NCI-H460 (cell line): ENCODE measurements at places on chromosomes 3 and 15. TPM values are rescaled to one million over a fixed set of nuclear protein-coding genes. Genes with fewer than 3 reads are reported as not detected.

- DNase-seq: no peak
Observed at GRCh38 chr3:195698325-195698646, 22.5 kb upstream of the MUC20 start.

DNA sequence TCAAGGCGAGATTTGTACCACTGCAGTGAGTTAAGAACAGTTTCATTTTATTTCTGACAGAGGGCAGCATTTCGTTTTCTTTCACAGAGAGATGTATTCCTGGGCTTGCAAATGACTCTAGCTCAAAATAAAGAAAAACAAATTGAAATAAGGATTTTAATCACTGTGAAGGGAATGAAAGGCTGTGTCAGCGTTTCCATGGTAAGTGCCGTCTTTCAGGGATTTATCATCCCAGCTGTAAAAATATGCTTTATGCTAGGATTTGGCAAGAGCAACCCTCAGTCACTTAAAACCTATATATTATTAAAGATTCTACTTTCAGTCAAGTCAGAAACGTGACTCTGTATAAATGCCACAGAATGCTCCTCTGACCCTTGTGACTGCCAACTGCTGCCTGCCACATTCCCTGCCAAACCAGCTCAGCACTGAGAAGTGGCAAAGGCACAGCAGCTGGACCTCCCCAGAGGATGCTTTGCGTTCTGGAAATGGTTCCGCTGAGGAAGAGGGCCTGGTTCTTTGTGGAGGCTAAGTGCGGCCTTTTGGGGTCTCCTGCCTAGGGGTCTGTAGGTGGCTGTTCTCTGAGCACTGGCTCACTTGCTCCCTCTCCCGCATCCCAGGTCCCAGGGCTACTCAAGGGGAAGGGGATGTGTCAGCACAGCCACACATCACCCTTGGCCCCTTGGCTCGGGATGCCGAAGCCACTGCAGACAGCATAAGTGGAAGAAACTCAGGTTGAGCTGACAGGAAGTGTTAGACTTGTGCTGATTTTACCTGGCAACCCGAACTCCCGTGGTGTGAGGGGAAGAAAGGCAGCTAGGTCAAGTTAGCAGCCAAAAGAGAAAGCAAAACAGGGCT lies 56.6 kb upstream of the POMGNT2 start:
- peak; percentile 2 for DNase-seq

- DNase-seq: no peak
Observed at GRCh38 chr3:155555479-155556060, 189.3 kb downstream of the PLCH1 start.

DNA sequence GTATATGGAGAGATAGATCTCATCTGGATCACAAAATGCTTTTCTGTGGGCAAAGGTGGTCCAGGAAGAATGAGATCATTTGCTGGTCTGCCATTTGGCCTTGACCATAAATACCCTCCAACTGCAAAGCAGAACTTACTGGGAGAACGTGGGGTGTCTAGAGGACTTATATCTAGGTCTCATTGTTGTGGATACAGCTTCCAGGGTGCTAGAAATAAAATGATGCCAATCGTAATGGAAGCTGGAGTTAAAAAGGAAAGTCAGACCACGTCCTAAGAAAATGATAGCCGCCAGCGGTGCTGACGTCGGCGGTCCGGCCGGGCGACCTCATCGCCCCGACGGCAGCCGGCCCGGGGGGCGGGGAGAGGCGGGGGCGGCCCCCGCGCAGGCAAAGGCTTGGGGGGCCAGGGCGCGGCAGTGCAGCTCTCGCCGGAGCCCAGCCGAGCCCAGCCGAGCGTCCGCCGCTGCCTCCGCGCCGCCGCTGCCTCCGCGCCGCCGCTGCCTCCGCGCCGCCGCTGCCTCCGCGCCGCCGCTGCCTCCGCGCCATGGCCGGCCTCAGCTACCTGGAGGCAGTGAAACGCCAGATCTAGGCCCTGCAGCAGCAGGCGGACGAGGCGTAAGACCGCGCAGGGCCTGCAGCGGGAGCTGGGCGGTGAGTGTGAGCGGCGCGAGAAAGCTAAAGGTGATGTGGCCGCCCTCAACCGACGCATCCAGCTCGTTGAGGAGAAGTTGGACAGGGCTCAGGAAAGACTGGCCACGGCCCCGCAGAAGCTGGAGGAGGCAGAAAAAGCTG lies 89.5 kb downstream of the EOMES start:
- DNase-seq: peak; percentile 27

DNA sequence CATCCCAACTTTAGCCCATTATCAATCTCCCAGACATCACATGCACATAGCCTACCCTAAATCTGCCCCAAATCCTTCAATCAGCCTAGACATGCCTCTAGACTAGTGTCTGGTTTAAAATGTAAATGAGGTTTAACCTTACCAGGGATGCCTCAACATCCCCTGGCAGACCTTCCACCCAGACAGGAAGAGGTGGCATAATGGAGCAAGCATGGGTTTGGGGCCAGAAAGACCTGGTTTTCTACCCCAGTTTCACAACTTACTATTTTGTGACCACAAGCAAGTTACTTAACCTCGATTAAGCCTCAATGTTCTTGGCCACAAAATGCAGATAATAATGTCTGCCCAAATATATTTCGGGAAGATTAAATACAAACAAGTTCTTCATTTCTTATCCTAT lies 28.3 kb upstream of the THBS1 start:
- DNase-seq: no peak

GRCh38 chr15:68574046-68574445 lies 4.7 kb upstream of the CORO2B start:
- DNase-seq: no peak

DNA sequence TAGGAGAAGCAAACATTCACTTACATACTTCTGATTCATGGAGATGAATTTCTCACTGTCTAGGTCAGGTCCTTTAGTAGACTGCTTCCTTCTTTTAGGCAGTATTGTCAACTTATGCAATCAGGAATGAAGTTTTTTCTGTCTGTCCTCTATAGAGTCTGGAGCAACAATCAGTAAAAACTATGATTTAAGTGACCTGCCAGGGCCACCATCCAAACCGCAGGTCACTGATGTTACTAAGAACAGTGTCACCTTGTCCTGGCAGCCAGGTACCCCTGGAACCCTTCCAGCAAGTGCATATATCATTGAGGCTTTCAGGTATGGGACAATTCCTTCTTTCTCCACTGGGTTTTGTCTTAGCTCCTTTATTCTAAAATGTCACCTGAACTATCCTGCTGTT lies 523.1 kb downstream of the ROBO2 start:
- no peak for DNase-seq

DNA sequence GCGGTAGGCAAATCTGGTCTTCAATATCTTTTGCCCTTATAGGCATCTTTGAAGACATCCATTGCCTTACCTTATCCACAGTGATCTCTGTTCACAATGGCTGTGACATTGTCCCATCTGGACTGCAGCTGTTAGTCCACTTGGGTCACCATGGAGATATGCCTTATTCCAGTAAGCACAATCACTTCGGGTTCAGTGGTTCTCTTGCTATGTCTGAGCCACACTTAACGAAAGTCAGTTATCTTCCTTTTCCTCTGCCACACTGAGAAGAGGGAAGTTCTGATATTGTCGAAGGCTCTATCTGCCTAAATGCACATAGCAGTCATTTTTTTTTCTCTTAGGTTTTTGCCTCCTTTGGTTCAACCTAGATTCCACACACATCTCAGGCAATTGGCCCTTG lies 119.0 kb upstream of the SATB1 start:
- DNase-seq: no peak

- DNase-seq: peak; percentile 65
Observed at GRCh38 chr3:112560721-112561483, 860 bp downstream of the ATG3 start.

DNA sequence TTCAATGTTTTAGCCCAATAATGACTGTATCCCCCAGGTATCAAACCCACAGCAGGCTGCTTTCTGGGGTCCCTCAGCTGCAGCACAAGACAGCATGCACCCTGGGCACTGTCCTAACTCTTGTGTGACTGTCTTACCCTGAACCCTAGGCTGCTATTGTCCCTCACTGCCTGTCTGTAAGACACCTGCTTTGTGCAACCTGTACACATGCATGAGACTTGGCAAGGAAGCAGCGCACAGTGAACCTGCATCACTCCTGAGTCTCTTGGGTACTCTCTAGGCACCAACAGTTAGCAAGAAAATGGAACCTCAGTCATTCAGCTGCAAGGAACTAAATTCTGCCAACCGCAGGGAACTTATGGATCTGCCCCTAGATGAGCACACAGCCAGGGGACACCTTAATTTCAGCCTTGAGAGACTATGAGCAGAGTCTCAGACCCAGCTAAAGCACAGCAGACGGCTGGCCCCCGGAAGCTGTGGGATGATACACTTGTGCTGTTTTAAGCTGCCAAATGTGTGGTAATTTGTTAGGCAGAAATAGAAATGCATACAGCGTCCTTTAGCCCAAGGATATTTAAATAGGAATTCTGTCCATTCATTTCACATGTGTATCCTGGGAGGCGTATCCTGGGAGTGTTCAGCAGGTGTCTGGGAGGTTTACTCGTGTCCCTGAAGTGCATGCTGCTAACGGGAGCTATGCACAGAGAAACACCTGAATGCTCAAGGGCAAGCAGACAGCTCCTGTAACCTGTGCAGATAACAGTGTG lies 223.8 kb downstream of the KLF13 start:
- DNase-seq: no peak

- DNase-seq: no peak
Observed at GRCh38 chr15:94456226-94456625, 224.9 kb downstream of the MCTP2 start.

The ESYT3 gene
- 1.5 and 2.6 TPM in 2 replicates for total RNA-seq

The MLH1 gene
- 45.0 and 45.3 TPM in 2 replicates for total RNA-seq

The TTLL13 gene
- 0.10 and 0.43 TPM in 2 replicates for total RNA-seq

The CCK gene
- total RNA-seq: not detected in 2 replicates

The SLC51A gene
- not detected in 2 replicates for total RNA-seq
